ENCODE measurements at places on chromosomes 1 and 21. TPM values are rescaled to one million over a fixed set of nuclear protein-coding genes. Genes with fewer than 3 reads are reported as not detected.
A peak's percentile ranks its signal among the peaks of the same experiment; 100 is the strongest.

The C4BPA gene
- not detected for total RNA-seq

The CR1 gene
- total RNA-seq = not detected

- DNase-seq = no peak
Measured at GRCh38 chr1:6674771-6675170, 26.8 kb downstream of the DNAJC11 start.

DNA sequence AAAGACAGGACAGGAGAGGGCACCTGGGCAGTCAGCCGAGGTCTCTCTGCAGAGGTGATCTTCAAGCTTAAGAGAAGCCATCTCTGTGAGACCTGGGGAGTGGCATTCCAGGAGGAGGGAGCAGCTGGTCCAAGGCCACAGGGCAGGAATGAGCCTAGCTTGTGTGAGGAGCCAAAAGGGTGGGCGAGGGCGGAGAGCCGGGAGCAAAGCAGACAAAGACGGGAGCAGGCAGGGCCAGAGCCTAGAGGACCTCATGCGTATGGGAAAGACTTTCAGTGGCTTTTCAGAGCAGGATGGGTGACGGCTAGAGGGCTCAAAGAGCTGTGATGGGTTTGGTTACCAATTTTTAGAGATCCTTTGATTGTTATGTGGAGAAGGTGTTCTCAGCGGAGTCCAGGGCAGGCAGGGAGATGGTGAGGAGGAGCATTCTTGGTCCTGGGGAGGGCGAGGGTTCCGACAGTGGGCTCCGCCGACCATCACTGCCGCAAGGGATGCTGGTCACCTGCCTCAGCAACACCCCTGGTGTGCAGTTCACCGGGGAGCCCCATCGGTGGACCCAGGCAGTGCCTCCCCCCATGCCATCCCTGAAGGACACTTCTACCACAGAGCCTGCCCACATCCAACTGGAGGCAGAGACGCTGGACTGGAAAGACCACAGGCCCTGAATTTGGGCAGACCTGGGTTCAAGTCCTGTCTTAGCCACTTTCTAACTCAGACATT is 122.9 kb upstream of the IRF2BP2 start:
- DNase-seq = no peak

The MATN1 gene
- total RNA-seq = not detected

The MYOG gene
- not detected for total RNA-seq

The CENPF gene
- 68.2 TPM for total RNA-seq

DNA sequence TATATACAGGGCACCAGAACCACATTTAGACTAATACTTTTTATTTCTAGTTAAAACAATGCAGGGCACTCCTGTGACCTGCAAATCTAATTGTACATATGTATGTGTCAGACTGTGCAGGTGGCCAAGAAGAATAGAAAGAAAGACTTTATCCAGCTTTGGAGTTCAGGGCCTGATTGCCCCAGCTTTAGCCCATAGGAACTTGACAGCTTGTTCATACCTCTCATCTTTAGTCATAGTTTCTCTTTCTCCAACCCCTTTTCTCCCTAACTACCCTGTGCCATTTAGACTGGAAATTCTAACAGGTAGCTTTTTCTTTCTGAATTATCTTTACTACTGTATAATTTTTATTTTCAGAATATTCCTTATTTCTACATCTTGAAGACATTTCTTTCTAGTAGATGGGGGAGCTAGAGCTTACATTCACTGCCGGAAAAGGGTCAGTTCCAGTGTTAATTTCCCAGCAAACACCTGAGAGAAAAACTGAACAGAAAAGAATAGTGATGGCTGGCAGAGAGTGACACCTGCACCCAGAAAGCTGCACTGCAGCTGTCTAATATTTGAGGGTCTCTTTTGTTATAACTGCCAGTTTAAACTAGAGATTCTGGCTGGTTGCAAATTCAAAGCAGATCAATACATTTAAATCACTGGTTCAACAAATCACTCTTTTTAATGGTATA is 8.4 kb downstream of the YBX1 start:
- DNase-seq = no peak

DNA sequence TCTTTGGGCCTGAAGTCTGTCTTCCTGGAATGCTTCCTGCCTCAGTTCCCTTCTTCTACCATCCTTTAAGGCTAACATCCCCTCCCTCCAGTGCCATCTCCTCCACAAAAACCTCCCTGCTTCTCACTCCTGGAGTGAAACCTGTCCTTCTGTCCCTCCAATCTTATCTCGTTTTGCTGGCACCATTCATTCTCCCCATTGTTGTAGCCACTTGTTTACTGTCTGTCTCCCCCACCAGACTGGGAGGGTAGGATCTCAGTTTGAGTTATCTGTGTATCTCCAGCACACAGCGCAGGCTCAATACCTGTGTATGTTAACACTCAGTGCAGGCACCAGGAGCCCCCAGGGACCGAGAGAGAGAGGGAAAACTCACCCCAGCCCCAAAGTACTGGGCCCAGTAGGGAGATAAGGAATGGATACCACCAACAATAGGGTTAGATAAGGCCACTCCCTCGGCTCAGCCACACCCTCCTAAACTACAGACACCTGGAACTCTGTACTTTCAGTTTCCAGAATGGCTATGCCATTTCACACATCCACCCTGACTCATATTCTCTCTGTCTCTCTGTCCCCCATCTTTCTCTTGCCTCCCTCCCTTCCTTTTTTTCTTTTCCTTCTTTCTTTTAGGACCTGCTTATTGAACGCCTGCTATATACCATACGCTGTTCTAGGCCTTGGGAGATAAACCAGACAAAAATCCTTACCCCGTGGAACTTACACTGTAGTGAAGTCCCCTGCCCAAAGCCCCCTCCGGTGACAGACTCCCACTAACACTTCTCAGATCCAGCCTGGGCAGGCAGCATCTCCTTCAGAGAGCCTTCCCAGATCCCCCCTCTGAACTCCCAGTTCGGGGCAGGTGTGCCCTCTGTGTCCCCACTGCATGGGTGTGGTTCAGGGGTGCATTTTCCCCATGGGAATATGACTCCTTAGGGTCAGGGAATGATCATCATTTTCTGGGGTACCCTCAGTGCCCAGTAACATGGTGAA is 3.3 kb upstream of the SSBP3 start:
- no peak for DNase-seq

DNA sequence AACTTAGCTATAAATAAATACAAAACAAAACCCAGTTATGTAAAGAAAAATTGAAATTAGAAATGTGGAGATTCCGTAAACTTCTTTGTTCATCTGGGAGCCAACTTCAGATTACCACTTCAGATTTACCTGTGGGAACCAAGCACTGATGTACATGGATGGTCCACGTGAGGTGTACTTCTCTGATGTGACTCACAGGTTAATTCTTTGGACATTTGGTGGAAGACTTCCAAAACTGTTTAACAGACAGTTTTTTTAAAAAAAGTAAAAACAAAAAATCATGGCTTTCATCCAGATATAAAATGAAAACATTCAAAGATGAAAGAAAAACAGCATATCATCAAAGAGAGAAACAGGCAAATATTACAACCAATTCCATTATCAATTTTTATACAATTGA is 92.0 kb downstream of the MAST2 start:
- no peak for DNase-seq

- DNase-seq = no peak
Measured at GRCh38 chr1:89022167-89022959, at the start of gene GBP3. TSS of gene GBP3 (minus strand) at chr1:89022866. CDS start at chr1:89020721, 2,145 bp downstream.

- no peak for DNase-seq
Measured at GRCh38 chr1:11822091-11822490, 16.1 kb downstream of the CLCN6 start.

GRCh38 chr1:223887747-223888418 is 42.1 kb upstream of the TP53BP2 start:
- DNase-seq = peak; percentile 94

The OLFML3 gene
- total RNA-seq = 0.86 TPM

The RAB25 gene
- total RNA-seq = not detected

The TNFRSF4 gene
- 0.79 TPM for total RNA-seq

DNA sequence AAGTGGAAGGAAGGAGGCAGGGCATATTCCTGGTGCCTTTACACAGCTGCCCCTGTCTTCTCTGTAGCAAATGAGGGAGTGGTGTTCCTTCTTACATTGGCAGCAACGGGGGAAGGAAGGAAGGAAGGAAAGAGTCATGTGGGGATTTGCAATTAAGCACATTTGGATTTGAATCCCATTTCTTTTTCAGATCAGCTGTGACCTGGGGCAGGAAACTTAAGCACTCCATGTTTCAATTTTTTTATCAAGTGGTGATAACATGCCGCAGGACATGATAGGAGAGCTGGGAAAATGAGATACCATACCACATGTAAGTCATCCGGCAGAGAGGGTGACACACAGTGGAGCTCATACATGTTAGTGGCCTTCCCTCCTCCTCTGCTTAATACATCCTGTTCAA is 186.8 kb downstream of the APP start:
- DNase-seq = peak; percentile 67

GRCh38 chr1:215530401-215530984 is 36.6 kb upstream of the KCTD3 start:
- no peak for DNase-seq

DNA sequence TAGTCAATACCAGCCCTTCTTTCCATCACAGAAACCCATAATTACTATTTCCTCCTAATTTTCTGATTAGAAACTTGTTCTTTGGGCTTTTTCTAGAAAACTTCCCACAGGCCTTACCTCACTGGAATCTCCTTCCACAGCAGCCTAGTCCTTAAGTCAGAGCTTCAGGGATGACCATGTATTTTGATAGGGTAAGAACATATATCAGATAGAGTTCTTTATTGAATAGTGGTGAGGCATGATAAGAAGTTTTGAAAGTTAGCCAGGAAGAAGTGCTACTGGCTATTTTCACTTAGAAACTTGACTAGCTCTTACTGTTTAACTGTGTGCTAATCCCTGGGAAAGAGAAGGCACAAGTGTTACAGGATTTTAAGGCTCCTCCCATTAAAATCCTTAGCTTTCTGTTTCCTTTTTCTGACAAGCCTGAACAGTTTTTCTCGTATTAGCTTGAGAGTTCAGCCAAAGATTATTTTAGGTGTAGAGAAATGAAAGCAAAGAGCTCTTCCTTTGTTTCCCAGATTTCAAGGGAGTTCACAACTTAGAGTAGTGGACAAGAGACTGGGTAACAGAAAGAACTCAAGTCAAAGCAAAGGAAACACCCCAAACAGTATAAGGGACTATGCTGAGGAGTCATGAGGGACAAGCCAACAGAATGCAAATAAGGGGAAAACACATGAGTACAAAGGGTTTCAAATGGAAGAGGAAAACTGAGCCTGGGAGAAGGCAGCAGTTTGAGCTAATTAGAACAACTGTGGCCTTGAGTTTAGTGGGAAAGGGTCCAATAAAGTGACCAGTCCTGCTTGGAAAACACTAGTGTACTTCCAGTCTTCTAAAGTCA is 37.2 kb upstream of the AIM2 start:
- no peak for DNase-seq

DNA sequence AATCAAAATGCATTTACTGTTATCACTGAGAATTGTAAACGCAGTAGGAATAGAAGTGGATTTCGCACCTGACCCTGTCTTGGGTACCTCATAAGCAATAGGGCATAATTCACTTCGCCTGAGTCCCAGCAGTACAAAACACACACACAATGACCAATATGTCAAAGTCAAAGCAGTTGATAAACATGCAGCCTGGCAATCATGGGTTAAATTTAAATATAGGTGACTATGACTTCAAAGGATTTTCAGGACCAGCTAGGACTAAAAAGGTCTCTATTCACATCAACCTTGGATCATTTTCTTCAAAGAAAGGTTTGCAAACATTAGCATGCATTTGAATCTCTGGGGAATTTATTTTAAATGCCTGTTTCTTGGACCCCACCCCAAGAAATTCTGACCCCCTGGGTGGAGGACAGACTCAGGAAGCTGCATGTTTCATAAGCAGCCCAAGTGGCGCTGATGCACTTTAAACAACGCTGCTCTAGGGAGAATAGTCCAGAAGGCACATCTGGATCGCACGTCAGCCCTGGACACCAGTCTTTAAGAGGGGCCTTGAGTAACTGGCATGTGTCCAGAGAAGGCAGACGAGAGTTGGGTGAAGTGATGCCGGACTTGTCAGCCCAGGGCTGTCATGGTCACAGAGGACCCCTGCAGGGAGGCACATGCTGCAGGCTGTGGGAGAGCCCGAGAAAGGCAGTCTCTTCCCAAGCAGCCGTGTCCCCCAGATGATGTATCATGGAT is 55.7 kb upstream of the EFHD2 start:
- no peak for DNase-seq

DNA sequence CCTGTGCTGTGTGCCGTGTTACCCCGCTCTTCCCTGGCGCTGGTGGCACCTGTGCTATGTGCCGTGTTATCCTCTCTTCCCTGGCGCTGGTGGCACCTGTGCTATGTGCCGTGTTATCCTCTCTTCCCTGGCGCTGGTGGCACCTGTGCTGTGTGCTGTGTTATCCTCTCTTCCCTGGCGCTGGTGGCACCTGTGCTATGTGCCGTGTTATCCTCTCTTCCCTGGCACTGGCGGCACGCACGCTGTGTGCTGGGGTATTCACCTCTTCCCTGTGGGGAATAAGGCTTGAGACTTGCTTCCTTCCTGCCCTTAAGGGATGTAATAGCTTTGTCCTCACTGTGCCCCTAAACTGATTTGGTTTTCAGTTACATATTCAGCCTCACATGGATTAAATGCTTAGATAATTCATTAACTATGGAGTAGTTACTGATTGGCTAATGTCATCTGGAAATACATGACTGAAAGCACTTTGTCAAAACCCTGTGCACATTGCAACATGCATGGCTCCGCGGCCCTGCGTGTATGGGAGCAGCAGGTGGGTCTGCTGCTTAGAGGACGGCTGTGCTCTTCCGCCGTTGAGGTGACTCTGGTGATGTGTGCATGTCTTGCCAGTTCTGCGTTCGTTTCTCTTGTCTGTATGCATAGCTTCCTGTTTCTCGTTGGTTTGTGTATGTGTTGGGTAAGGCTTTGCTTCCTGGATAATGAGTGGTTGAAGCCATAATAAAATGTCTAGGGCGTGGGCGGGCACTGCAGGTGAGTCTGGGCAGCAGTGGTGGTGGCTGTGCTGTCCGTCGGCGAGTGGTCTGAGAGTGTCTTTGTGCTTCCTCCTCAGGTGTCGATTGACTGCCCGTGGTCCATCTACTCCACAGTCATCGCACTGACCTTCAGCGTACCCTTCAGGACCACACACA is 17.9 kb upstream of the PWP2 start:
- no peak for DNase-seq

GRCh38 chr1:200706111-200706814 is 32.4 kb upstream of the CAMSAP2 start:
- DNase-seq = no peak

- no peak for DNase-seq
Measured at GRCh38 chr1:42753070-42753469, 13.0 kb upstream of the CLDN19 start.

GRCh38 chr1:65525266-65526048 is 105.0 kb downstream of the LEPR start:
- DNase-seq = no peak

- peak; percentile 48 for DNase-seq
Measured at GRCh38 chr1:204384636-204385352, 25.1 kb upstream of the PLEKHA6 start.

GRCh38 chr1:104768466-104768865 is 1018.8 kb downstream of the AMY1C start:
- DNase-seq = no peak

The S100A13 gene
- total RNA-seq = 153 TPM

GRCh38 chr1:5120559-5120958 is 466.1 kb downstream of the AJAP1 start:
- DNase-seq = no peak

The IGSF5 gene
- total RNA-seq = not detected

All from pulmonary artery endothelial cell (primary cell).